ENCODE measurements at places on chromosomes 5 and 9.

DNA sequence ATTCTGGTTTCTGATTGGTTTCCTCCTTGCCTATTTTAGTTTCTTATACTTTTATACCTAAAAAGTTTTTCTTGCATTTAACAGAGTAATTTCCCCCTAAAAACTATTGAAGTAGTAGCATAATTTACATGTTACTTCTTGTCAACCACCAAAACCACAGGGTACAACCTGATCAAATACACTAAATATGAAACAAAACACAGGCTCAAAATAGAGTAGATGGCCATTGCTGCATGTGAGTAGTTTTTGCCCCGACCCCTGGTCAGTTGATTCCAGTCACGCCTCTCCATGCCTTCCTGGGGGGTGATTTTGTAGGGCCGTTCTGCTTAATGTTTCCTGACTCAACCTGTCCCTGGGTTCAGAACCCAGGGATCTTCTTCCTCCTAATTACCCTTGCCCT is 101.8 kb downstream of the TLE4 start:
- DNase-seq = no peak

- DNase-seq = no peak
These were observed 12.8 kb upstream of the JADE2 start for GRCh38 chr5:134512661-134512999.

- DNase-seq = no peak
These were observed 443.1 kb upstream of the ZNF462 start for GRCh38 chr9:106419829-106420228.

DNA sequence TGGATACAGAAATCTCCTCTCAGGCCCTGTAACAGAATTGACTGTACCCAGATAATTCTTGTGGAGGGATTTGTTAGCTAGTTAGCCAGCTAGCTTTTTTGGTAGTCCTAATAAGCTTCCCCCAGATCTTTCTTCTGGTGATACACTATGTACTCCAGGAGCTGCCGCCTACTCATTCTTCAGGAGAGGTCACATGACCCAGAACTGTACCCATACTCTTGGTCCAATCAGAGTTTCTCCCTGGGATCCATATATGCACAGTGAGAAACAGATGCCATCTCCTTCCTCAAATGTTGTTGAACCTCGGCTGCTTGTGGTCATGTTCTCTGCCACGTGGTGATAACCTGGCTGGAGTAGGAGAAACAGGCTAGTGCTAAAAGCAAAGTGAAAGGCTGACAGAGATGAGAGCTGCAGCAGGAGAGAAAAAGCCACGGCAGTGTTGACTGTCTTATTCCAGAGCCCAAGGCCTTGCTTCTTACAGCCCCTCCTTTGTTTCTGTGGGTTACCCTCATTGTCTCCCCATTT is 123.0 kb upstream of the RFX3 start:
- no peak for DNase-seq

GRCh38 chr5:146463446-146463845 is 16.3 kb downstream of the TCERG1 start:
- no peak for DNase-seq

DNA sequence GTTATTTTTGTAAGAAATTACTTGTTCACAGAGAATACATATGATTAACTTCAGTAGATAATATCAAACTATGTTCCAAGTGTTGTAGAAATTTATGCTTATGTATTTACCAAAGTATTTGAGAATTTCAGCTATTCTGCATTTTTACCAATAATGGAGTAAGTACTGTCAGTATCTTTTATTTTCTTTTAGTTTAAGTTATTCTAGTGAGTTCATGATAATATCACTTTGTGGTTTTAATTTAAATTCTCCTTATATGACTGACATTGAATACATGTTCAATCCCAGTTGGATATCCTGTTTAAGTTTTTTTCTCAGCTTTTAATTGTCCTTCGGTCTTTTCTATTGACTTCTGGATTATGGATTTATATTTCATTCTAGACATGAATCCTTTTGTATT is 1024.6 kb downstream of the EFNA5 start:
- DNase-seq = no peak

- DNase-seq = no peak
These were observed 10.2 kb downstream of the MAMDC2 start for GRCh38 chr9:70053864-70054263.

DNA sequence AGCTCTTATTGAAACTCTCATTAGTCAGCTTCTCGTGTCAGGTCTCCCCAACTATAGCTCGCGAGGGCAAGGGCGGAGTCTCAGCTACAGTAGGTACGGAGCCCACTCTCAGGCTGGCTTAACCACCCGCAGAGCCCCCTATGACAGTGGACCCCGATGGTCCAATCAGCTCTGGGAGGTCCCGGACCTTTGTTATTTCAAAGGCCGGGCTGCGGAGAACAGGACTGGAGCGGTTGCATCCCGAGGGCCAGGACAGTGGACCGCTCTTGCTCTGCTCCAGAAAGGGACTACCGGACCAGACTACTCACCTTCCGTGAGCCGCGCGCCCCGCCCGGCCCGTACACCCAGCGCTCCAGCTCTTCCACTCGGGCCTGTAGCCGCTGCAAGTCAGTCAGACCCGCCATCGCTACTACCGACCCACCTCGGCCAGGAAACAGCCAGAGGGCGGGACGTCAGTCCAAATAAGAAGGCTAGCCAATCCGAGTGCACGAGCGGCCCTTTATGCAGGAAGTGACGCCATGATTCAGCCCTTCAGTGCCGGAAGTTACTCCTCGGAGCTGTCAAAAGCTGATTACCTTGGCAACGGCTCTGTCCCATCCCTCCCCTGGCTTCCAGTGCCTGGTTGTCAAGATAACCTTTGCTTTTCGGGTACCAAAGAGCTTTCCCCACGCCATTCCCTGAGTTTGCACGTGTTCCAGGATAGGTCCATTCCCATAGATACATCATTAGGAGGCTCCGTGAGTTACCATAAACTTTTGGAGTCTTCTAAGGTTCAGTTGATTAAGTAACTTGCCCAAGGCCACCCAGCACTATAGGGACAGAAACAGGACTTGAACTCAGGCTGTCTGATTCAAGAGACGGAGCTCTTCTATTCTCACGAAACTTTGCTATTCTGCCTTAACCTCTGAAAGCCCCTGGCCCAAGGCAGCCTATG is at the start of gene DCTN3:
Gene DCTN3 (minus strand): TSS at position 435 of the 934 bp plus-strand sequence. CDS start 31 bp downstream, at position 404.
- DNase-seq = peak; percentile 73

DNA sequence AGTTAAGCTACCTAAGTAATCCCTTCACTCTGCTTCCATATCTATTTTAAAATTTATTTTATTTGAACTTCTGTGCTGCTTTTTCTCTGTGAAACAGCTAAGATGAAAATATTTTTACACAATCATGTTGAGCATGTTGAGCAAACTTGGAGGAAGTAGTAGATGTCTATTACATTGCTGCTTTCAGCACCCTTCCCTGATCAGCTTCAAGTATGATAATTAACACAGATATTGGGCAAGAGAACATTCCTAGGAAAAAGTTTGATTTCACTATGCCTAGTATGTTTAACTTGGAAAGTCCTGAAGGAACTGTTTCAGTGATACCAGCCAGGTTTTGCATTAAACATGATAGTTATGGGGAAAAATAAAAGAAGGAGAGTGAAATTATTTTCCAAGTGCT is 283.6 kb downstream of the ELAVL2 start:
- DNase-seq = no peak
